ENCODE measurements at places on chromosomes 5 and 9.
A peak's percentile ranks its signal among the peaks of the same experiment; 100 is the strongest.

DNA sequence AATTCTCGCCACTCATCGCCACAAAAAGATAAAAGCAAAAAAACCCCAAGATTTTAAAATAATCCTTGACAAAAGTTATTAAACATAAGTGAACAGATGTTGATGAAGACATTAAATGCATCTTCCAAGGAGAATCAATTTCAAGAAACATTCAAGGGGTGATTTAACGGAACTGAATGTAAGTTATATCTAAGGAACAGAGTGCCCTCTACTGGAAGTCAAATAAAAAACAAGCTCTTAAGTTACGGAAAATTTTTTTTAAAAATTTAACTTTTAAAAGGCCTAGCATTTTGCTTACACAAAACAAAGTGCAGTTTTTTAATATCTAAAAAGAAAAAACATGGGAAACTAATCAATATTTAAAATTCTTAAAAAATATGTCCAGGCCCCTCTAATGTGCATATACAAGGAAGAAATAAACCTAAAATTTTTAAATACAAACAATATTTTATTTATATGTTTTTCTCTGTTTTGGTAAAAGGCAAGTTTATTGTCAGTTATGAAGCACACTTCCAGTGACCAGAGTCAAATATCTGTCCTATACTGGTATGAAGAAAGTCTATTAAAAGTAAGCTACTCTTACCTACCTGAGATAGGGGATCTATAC, 28.0 kb downstream of the TEX10 start:
- DNase-seq = peak; percentile 55

GRCh38 chr5:79843450-79844388, 147.3 kb downstream of the MTX3 start:
- DNase-seq = no peak

DNA sequence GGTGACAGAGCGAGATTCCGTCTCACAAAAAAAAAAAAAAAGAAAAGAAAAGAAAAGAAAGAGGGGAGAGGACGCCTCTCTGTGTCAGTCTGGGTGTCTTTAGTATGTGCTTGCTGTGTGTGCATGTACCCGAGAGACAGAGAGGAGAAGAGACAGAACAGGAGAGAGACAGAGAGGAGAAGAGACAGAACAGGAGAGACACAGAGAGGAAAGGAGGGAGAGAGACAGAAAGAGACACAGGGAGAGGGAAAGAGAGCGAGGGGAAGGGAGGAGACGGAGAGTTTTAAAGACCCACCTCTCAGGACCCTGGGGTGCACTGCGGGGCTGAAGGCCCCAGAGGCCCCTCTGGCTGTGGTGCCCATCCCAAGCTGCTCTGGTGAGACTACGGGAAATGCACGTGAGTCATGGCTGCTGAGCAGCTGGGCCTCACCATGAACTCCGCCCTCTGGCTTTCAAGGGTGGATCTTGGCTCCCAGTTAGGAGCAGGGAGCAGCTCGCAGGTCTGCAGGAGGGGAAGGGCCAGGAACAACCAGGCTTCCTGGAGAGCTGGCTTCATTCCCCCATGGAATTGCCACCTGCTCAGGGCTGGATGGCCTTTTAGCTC, 7.9 kb downstream of the SLC6A3 start:
- DNase-seq = peak; percentile 67

DNA sequence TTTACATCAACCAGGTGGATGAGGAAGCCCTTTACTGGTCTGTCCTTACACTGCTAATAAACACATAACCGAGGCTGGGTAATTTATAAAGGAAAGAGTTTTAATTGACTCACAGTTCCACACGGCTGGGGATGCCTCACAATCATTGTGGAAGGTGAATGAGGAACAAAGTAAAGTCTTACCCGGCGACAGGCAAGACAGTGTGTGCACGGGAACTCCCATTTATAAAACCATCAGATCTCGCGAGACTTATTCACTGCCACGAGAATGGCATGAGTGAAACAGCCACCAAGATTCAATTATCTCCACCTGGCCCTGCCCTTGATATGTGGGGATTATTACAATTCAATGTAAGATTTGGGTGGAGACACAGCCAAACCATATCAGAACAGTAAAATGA, 67.3 kb upstream of the GRAMD2B start:
- no peak for DNase-seq

DNA sequence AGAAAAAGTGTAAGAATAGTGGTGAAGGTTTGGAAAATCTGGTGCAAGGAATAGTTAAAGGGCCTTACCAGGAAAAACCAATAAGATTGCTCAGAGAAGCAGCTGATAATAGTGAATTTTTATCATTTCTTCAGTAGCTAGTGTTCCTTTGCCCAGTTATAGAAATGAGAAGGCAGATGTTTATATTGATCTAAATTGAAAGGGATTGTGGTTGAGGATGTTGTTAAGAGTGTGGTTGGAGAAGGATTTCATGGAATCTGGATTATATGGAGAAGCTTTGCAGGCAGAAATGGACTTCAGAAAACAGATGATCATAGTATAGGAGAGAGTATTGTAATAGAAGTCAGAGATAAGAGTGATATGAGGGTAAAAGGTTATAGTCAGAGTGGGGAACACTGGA, 102.6 kb downstream of the XRCC4 start:
- no peak for DNase-seq

DNA sequence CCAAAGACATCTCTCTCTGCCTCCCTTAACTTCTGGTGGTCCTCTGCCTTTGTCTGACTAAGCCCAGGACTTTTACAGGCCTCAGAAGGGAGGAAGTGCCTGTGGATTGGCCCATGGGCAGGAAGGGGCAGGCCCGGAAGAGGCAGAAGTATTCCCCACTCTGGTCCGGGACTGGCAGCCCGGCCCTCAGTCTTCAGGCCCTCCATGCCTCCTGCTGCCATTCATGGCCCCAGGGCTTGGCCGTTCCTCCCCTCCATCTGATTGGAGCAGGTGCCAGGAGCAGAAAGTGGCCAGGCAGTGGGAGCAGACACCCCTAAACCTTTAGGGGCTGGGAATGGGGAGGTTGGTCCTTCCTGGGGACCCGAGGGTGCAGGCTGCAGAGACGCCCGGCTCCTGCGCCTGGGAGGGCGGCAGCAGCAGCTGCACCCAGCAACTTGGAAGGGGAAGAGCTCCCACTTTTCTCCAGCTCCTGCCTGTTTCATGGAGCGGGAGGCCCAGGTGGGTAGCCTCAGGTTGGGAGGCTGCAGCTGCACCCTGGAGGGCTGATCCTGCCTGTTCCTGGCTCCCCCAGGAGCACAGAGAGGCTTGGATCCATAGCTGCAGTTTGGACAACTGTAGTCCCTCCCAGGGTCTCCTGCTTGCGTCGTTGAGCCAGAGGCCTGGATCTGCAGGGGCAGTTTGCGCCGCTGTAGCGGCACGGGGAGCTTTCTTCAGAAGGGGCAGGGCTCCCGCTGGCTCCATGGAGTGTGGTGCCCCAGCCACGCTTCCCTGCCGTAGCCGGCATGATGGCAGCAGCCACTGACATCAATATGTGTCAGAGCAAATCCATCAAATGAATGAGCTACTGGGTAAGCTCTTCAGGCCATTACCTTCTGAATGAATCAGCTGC, 661.5 kb upstream of the NUDT12 start:
- DNase-seq = no peak

GRCh38 chr5:122030251-122030650, 47.8 kb downstream of the LOX start:
- DNase-seq = peak; percentile 45

DNA sequence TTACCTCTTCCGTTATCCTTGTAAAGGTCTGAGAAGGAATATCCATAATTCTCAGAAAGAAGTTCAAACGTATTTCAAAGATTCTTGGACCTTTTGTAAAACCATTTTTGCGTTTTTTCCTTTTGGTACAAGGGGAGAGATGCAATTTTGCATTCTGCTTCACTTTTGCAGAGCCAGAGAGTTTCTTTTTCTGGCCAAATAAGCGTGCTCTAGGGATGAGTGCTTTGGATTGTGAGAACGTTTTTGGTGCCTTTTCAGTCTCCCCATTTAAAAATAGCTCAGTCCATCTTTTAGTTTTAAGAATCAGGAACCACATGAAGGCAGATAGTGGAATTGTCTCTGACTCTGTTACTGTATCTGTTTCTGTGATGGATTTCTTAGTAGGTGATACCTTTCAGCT, 1.5 kb downstream of the ARHGAP26 start:
- DNase-seq = no peak

GRCh38 chr5:69033690-69034089, 60.1 kb upstream of the SLC30A5 start:
- DNase-seq = no peak

DNA sequence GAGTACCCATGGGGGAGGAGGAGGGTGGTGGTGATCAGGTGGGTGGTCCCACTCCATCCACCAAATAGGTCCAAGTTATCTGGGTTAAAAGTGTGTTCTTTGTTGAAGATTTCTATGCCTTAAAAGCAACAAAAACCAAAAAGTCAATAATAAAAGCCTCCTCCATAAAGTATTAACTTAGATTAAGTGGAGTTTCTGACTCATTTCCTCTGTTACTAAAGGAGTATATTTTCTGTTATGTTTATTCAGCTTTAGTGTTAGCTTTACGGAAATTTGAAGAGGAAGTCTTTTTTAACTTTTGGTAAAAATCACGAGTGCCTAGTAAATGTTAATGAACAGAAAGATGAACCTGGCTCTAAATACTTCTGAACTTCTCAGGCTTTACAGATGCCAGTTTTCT, 17.8 kb downstream of the FBXO38 start:
- DNase-seq = no peak

GRCh38 chr9:117546894-117547678, 132.2 kb upstream of the ASTN2 start:
- peak; percentile 30 for DNase-seq

DNA sequence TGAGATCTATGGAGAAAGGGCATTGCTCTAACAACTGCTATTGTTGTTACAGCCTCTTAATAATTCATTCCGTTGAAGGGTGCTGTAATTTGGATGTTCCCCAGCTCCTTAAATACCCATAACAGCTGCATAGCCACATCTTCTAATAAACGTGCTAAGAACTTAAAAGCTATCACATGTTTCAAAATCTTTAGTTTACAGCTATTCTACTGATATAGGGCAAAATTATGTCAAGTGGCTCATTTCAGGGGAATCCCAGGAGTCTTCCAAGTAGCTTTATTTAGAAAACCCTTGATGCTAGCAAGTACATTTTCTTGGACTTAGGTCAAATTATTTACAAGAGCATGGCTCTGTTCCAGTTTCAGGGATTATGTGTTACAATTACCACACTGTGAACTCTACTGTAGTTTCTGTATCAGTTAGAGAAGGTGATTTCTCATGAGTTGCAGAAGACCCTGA, 990.4 kb upstream of the ACO1 start:
- peak; percentile 16 for DNase-seq

DNA sequence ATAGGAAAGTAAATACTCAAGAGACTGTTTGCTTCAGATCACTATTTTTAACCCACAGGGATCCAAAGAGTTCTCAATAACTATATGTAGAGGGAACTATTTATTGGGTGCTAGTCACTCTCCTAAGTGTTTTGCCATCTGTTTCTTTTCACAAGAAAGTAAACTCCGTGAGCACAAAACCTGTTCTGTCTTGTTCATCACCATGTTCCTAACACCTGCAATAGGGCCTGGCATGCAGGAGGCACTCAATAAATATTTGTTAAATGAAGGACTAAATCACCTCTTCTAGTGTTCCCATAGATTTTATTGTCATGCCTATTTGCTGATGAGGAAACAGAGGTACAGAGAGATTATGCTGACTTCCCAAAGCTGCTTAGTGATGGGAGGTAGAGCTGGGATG, 118.2 kb downstream of the VCAN start:
- DNase-seq = no peak

GRCh38 chr9:34588671-34589635, 571 bp downstream of the CNTFR start:
- DNase-seq = no peak

GRCh38 chr5:15105799-15106393, 234.3 kb upstream of the ANKH start:
- DNase-seq = peak; percentile 66

- no peak for DNase-seq
Measured at GRCh38 chr9:99057665-99058625, 47.0 kb upstream of the TGFBR1 start.

- DNase-seq = no peak
Measured at GRCh38 chr5:126462239-126463014, 39.2 kb downstream of the GRAMD2B start.

DNA sequence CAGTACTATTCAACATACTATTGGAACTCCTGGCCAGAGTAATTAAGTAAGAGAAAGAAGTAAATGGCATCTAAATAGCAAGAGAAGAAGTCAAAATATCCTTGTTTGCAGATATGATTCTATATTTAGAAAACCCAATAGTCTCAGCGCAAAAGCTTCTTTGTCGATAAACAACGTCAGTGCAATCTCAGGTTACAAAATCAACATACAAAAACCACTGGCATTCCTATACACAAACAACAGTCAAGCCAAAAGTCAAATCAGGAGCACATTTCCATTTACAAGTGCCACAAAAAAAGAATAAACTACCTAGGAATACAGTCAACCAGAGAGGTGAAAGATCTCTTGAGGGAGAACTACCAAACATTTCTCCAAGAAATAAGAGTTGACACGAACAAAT, 1901.9 kb upstream of the ACO1 start:
- no peak for DNase-seq

DNA sequence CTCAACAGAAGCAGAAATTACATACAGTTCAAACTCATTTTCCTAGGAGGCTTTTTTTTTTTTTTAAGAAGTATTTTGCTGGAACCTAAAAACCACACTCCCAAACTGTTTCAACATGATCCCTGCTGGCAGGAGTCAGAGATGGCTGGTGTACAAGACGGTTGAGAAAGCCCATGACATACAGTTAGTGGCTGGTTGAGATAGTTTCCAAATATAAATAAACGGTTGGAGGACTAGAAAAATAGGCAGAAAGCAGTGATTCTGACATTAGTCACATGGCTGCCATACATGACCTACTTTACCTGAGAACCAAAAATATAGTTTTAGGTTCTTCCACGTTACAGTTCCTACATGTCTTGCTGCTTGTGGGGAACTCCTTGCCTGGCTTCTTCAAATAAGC, 31.7 kb upstream of the BASP1 start:
- DNase-seq = no peak

DNA sequence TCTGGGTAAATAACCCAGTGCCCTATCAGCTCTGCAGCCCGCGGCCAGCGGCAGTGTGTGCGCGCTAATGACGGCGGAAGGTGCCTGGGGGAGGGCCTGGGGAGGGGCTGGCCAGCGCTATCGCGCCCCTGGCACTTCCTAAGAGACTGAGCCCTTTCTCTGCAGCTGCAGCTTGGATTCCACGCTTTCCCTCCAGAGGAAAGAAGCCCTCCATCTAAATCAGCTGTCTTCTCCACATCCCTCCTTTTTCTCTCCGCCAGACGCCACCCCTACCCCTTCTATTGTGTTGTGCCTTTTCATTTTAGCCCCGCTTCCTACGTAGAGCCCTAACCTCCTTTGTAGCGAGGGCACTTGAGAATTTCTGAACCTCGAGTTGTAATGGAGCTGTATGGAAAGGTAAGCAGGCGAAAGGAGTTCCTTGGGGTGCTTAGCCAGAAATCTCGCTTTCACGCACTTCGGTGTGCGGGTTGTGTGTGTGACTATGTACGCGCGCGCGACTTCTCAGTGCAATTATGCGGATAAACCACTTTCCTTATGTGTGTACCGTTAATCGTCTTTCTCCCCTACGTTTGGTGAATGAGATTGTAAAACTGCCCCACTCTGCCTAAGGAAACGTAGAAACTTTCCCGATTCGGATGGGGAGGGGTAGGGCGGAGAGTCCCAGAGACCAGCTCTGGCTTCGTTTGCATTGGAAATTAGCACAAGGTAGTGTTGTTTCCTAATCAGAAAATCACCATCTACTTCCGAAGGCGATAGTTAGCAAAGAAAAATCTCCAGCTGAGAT, 664 bp upstream of the RAB3C start:
- peak; percentile 23 for DNase-seq

GRCh38 chr5:65203746-65204145, 278.0 kb downstream of the ADAMTS6 start:
- no peak for DNase-seq
